ENCODE measurements at places on chromosomes 6 and 20.
A peak's percentile ranks its signal among the peaks of the same experiment; 100 is the strongest.

DNA sequence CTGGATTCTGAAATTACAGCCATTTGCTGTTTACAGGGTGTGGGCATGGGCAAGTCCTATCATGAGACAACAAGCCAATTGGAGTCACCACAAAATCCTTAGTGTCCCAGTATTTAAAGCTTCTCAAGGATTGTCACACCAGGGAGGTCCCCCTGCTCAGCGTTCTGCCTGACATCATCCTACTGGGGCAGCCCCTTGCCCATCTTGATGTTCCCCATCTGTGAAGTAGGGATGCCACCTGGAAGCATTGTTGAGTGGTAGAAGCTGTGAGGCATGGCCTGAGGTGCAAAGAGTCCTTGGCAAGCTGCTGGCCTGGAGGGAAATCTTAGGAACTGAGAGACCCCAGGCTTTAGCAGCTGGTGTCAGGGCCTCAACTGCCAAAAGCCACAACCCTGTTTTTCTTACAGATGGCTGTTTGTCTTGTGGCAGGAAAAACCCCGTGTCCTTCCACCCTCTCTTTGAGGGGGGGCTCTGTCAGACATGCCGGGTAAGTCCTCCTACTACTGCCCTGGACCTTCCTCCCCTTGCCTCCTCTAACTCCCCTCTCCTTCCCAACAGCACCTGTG is 23.3 kb upstream of the MAPRE1 start:
- DNase-seq: no peak

DNA sequence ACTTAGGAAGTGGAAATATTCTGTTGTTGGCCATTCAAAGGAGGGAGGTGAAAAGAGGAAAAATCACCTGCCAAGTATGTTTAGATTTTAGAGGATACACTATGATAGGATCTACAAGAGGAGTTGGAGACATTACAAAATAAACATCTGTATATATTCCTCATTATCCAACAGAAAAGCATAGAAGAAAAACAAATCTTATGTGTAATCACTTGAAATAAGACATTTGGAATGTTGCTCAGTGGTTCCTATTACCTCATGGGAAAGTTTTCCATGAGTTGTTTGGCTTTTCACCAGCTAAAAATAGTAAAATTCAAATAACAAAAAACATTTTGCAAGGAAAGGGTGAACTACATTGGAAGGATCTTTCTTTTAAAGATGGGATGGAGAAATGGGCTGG is 76.7 kb upstream of the CARMIL1 start:
- DNase-seq: no peak

- DNase-seq: peak; percentile 39
Measured at GRCh38 chr6:166351715-166352285, 9.5 kb upstream of the SFT2D1 start.

DNA sequence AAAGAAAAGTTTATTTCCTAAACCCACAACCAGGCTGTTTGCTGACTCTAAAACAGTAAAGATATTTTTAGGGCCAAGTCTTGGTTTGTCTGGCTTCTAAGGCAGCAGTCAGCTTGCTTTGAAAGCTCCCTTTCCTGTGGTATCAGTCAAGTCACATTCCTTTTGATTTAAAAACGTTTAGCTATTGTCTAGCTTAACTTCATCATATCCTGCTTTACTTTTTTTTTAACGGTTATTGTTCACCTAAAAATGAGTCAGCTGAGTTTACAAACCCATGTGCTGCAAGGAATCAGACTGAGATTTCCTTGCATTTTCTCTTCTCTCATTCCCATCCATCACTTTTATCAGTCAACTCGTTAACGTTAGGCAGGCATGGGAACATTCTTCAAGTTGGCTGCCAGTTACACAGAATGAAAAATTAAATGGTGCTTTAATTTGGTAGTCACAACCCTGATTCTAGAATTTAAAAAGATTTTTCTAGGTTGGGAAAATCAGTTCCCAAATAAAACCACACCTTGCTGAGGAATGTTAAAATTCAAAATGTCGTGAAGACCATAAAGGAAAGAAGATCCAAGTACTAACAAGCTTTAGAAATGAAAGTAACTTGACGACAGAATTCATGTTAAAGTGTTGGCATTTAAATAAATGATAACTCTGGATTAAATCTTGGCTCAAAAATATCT is 45.9 kb downstream of the ELOVL5 start:
- DNase-seq: no peak

GRCh38 chr6:158283304-158283980 is 28.8 kb upstream of the TULP4 start:
- DNase-seq: no peak

GRCh38 chr6:12614456-12614855 is 102.1 kb upstream of the PHACTR1 start:
- no peak for DNase-seq

DNA sequence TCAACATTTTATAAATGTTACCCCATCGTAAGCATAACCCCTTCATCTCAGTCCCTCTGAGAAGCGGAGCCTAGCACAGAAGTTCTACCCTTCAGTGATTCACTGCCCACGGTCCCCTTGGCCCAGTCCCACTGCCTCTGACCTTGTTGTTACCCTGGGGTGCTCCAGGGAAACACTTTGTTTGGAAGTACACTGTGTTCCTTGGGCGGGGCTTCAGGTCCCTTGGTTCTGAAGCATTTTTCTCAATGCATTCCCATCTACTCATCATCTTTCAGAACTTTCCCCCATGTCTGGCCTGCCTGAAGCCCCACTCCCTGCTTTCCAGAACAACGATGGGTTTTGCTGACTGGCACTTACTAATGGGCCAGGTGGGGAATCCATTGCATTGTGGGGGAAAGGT is 296.2 kb downstream of the FOXA2 start:
- DNase-seq: no peak

GRCh38 chr20:54015496-54015895 is 54.9 kb downstream of the BCAS1 start:
- no peak for DNase-seq

- DNase-seq: no peak
Measured at GRCh38 chr6:119858901-119859300, 509.3 kb upstream of the MAN1A1 start.

DNA sequence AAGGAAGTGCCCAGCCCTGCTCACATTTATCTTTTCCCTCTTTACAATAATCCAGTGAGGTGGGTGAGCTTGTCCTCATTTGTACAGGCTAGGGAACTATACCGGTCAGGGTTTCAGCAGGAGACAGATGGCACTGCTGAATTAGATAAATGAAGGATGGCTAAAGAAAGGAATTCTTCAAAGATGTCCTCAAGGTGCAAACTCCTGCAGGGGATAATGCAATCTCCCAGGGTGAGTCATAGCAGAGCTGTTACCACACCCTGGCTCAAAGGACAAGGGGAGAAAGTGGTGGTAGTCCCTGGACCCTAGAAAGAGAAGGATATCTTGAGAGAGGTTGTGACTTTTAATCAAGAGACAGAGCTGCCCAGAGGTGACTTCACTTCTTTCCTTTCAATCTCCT is 66.7 kb downstream of the RFPL4B start:
- DNase-seq: no peak

GRCh38 chr20:57248132-57248797 is 18.2 kb downstream of the BMP7 start:
- DNase-seq: no peak

GRCh38 chr6:34517461-34517881 is 38.7 kb downstream of the SPDEF start:
- DNase-seq: no peak

DNA sequence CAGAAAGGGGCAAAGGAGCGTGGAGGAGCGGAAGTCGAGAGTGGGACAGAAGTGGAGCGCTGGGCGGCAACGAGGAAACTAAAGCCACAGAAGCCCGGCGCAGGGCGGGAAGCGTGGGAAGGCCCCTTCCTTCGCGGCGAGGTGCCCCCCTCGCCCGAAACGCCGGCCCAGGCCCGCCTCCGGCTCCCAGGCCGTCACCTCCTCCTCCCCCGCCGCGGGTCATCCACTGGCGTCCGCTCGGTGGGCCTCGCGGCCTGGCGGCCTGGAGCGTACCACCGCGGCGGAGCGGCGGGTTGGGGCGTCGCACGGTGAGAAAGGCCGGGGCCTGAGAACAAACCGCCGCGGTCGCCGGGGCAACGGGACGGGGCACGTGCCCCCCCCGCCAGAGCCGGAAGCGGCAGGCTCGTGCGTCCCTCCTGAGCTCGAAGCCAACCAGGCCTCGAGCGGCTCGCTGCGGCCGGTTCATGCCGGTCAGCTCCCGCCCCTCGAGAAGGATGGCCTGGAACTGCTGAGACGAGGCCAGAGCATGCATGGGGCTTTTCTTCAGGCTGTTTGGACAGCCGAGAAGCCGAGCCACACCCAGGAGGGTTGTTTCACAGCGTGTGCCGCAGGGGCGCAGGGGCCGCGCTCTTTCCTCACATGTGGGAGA is at the start of gene TCP11:
TCP11 (minus strand) TSS at position 333 of the 649 bp plus-strand sequence. CDS start 469 bp downstream, outside the sequence.
- no peak for DNase-seq
